ENCODE measurements at places on chromosomes 6 and 20.

- no peaks in the 10 kb centered on the region for H3K36me3 ChIP-seq
- H3K4me1 ChIP-seq = no peaks in the 10 kb centered on the region
- H3K27me3 ChIP-seq = no peaks in the 10 kb centered on the region
- DNase-seq = no peak
- H3K4me3 ChIP-seq = no peak overlapping the region
Observed at GRCh38 chr6:21279619-21280018, 313.9 kb upstream of the SOX4 start.

DNA sequence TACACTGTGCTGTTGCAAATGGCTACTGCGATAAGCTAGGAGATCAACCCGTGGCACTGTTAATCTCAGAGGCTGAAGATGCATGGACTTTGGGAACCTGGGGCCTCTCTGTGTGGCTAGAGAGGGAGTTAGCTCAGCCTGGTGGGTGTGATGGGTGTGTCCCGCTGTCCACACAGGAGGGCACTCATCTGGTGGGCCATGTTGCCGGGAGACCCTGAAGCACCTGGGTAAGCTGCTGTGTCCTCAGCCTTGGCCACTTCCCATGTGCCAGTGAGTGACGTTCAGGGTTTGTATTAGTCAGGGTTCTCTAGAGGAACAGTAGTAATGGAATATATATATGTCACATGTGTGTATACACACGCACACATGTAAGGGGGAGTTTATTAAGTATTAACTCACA, 132.7 kb downstream of the ERMARD start:
- H3K4me1 ChIP-seq = no peaks in the 10 kb centered on the region
- no peak for DNase-seq
- H3K4me3 ChIP-seq = no peak overlapping the region
- no peaks in the 10 kb centered on the region for H3K36me3 ChIP-seq
- peaks cover 12% of the 10 kb centered on the region for H3K27me3 ChIP-seq

- no peaks in the 10 kb centered on the region for H3K27me3 ChIP-seq
- H3K27ac ChIP-seq = peak overlapping the region; percentile 93
- H3K36me3 ChIP-seq = no peaks in the 10 kb centered on the region
- H3K4me3 ChIP-seq = peak overlapping the region; percentile 46
- H3K4me1 ChIP-seq = peaks cover 47% of the 10 kb centered on the region
Observed at GRCh38 chr6:37102299-37103168, 67.4 kb upstream of the PIM1 start.

DNA sequence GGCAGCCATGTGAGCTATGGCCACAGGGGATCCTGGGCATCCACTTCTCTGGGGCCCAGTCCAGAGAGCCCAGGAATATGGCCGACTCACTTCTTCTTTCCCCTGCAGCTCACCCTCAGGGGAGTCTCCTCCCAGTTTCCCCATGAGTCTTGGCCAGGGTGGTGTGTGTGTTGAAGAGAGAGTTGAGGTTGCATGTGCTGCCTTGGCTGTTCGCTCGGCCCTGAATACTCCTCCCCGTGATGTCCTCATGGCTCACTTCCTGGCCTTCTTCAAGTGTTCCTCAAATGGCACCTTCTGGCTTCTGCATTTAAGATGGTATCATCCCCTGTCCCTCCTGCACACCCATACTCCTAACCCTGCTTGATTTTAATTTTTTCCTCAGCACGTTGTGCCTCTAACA, 3.2 kb upstream of the TREML1 start:
- H3K4me3 ChIP-seq = no peak overlapping the region
- H3K4me1 ChIP-seq = no peaks in the 10 kb centered on the region
- H3K27me3 ChIP-seq = no peaks in the 10 kb centered on the region
- H3K36me3 ChIP-seq = no peaks in the 10 kb centered on the region
- no peak overlapping the region for H3K27ac ChIP-seq

- H3K4me1 ChIP-seq = no peaks in the 10 kb centered on the region
- H3K36me3 ChIP-seq = no peaks in the 10 kb centered on the region
- H3K4me3 ChIP-seq = no peak overlapping the region
Observed at GRCh38 chr20:8837396-8837795, 231.5 kb upstream of the PLCB4 start.

Data from stomach (tissue), 19 donors.